ENCODE measurements at places on chromosomes 6 and 20.

- no peak for DNase-seq
These were observed 27.0 kb downstream of the SNAI1 start for GRCh38 chr20:50009521-50010454.

DNA sequence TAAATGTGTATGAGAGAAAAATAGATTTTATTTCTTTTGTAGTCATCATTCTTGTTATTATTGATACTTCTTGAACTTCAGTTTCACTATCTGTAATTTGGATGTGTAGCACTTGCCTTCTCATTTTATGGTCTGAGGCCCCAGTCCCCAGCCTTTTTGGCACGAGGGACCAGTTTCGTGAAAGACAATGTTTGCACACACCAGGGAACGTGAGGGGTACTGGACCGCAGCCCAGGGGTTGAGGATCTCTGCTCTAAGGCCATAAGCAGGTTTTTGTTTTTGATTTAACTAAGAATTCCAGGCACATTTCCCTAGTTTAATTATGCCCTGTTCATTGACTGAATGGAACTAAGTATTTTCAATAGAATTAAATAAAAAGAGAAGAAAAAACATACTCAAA lies 261.5 kb downstream of the BMP2 start:
- no peak for DNase-seq

DNA sequence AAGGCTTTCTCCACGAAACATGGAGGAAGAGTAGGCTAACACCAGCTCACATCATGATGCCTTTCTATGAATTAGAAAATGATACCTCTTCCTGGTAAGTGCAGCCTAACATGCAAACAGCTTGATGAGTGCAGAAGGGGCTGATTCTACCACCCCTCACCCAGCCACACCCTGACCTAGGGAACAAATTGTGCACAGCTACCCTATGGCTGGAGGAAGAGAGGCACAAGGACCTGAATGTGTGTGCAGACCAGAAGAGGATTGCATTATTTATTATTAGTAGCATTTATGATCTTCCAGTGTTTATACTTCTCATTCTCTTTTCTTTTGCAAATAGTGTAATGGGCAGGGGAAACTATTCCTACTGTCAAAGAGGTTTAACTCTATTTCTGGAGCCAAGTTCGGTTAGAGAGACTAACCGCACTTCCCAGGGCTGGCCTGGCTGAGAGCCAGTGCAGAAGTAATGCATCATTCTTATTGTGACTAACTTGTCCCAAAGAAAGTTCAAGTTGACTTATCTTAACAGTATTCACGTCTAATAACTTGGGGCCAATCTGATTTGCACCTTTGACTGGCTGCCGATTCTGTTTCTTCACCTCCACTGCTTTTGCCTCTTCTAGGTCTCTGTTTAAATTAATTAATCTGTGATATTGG lies 237.5 kb downstream of the CD83 start:
- DNase-seq: peak; percentile 4

DNA sequence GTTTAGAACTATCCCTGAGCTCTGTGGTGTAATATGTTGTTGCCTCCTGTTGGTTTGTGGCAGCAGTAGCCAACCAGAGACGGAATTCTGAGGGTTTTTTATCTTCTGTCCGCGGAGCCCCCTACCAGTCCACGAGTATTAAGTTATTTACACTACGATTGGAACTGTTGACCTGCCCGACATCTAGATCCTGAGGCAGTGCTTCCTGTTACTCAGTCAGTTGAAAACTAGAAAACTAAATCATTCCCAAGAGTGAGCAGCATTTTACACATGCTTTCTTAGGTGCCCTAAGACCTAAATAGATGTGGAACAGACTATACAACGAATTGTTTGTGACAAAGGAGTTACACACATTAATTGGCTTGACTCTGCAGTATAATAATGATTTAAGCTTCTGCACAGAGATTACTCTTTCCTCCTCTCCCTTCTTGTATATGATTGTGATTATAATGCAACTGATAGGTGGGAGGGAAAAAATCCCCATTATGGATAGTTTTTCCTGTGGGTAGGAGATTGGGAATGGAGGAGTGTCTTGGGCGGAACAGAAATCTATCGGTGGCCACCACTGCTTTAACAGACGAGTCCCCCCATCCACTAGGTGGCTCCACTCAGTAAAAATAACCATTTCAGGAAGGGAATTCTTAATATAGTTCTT lies 1.7 kb downstream of the LOC128125822 start:
- peak; percentile 48 for DNase-seq

GRCh38 chr20:46767127-46767761 lies 57.8 kb downstream of the SLC2A10 start:
- DNase-seq: no peak

DNA sequence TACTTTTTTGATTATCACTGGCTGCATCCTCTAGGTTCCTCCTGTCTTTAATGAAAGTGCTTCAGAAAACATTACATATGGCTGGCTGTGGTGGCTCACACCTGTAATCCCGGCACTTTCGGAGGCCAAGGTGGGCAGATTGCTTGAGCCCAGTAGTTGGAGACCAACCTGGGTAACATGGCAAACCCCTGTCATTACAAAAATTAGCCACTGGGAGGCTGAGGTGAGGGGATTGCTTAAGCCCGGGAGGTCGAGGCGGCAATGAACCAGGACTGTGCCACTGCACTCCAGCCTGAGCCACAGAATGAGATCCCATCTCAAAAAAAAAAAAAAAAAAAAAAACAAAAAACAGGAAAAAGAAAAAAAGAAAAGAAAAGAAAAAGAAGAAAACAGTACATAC lies 35.3 kb downstream of the BEND3 start:
- DNase-seq: no peak

GRCh38 chr6:1868561-1869261 lies 259.0 kb downstream of the FOXC1 start:
- DNase-seq: no peak

GRCh38 chr6:166325383-166326042 lies 16.8 kb downstream of the SFT2D1 start:
- DNase-seq: no peak

DNA sequence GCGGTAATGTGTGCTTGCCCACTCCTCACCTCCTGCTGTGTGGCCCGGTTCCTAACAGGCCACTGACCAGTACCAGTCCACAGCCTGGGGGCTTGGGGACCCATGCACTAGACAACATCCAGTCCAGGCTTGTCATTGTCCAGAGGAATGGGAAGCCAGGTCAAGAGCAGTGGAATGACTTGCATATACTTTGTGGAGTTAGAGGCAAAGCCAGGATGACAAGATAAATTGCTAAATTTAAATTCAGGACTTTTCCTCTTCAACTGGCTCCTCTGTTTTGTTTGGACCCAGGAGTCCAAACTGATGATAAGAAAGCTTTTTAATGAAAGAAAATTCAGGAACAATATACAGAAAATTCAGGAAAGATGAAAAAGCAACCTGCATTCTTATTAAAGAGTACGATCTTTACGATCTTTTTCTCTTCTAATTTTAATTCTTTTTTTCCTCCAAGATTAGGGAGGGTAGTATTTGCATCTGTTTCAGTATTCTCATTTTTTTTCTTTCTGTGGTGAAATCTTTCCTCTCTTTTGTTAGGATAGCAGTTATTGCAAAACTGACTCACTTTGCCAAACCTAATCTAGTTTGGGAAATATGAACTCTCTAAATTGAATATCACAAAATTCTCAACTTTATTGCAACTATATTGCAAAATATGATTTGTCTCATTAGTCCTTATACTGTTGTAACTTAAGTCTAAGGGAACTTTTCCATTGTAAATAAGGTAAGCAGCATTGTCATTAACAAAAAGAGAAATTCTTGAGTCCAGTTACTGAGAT lies 48.2 kb downstream of the DCBLD1 start:
- no peak for DNase-seq

DNA sequence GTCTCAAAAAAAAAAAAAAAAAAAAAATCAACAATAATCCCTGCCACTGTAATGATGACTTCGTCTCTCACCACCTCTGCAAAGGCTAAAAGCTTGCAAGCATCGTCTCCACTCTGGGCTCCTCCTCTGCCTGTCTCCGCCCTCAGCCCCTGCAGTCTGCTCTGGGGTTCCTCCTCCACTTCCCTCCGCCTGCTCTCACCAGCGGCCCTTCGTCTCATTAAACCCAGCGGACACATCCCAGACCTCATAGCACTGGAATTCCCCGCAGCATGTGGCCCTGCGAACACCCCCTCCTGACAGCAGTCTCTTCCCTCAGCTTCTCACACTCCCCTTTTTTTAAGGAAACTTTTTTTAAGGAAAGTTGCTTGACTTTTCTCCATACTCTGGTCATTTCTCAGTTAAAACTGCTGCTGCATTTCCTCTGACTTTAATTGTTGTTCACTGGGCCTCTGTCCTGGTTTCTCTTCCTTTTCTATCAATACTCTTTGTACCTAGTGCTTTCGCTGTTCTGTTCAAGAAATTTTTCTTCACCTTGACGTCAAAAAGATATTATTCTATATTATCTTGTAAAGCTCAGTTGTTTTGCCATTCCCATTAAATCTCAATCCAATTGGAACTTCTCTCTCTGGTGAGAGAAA lies 70.9 kb upstream of the PLEKHG1 start:
- no peak for DNase-seq

- DNase-seq: no peak
These were observed 8.9 kb downstream of the SNHG17 start for GRCh38 chr20:38426006-38426897.

- no peak for DNase-seq
These were observed 46.9 kb upstream of the SMIM29 start for GRCh38 chr6:34295721-34296120.

GRCh38 chr6:25177500-25178028 lies 101.6 kb upstream of the CARMIL1 start:
- DNase-seq: no peak

GRCh38 chr6:49849213-49849907 lies 17.0 kb downstream of the CRISP1 start:
- no peak for DNase-seq

GRCh38 chr20:17841751-17842215 lies 126.8 kb downstream of the SNX5 start:
- no peak for DNase-seq

- DNase-seq: no peak
These were observed 156.5 kb upstream of the PRDM1 start for GRCh38 chr6:105929626-105930025.

DNA sequence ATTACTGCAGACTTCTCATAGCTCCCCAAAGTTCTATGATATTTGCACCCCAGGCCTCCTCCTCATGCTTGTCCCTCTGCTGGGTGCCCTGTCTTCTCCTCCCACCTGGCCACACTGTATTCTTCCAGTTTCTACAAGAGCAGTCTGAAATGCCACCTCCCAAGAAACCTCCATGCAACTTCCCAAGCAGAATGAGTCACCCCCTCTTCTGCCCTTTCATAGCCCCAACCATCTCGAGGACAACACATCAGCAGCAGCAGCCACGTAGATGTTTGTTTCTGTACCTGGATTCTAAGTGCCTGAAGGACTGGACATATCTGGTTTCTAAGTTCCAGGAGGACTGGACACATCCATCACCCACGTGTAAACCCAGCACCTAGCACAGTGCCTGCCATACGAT lies 6.6 kb upstream of the ULBP2 start:
- no peak for DNase-seq

- DNase-seq: no peak
These were observed 88.2 kb downstream of the NOL4L start for GRCh38 chr20:32496811-32497533.

- no peak for DNase-seq
These were observed 15.1 kb upstream of the ISM1 start for GRCh38 chr20:13205848-13206434.

DNA sequence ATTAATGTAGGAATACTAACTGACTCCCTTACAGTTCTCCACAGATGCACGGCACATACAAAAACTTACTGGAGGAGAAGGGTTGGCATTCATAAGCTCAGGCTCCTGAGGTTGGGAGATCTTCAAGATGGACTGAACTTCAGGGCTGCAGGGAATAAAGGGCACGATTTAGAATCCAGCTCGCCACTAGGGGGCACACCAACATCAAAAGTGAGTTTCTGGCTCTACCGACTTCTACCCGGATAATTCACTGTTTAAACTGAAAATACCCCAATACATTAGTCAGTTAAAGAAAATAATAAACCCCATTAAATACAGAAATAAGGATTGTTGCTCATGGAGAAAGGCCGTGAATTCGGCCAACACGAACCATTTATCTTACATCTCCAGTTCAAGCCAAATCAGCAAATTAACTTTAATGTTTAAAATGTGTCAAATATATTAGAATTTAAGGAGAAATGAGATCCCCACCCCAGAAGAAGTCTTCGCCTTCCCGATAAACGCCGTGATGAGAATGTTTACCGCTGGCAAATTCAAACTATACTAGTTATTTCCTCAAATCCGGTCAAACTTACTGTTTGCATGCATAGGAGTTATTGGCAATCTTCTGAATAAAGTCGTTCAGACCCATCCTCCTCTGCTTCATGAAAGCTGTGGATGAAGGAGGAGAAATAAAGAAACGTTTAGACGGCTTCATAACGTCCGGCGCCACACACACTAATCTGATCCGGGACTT lies 121.7 kb upstream of the SLC2A12 start:
- peak; percentile 88 for DNase-seq

GRCh38 chr6:147586044-147586443 lies 77.6 kb downstream of the SAMD5 start:
- DNase-seq: no peak

DNA sequence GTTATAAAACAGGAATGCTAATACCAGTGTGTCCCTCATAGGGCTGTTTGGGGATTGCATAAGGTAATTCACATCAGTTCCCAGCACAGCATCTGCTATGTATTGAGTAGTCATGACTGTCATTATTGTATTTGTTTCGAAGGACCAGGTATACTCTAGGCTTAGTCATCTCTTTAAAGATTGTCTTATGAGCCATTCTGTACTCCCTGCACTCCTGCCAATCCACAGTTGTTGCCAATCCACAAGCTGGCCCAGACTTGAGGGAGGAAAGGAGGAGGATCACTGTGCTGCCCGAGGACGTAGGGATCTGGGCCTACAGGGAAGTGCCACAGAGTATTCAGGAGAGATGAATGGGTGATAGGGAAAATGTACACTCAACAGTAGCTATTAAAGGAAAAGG lies 113.0 kb upstream of the TIAM2 start:
- no peak for DNase-seq

GRCh38 chr6:23106951-23107350 lies 537.6 kb downstream of the HDGFL1 start:
- no peak for DNase-seq

- DNase-seq: no peak
These were observed 100.0 kb upstream of the TAB2 start for GRCh38 chr6:149217466-149217888.

- DNase-seq: no peak
These were observed 15.6 kb downstream of the SPATA2 start for GRCh38 chr20:49899541-49900383.

DNA sequence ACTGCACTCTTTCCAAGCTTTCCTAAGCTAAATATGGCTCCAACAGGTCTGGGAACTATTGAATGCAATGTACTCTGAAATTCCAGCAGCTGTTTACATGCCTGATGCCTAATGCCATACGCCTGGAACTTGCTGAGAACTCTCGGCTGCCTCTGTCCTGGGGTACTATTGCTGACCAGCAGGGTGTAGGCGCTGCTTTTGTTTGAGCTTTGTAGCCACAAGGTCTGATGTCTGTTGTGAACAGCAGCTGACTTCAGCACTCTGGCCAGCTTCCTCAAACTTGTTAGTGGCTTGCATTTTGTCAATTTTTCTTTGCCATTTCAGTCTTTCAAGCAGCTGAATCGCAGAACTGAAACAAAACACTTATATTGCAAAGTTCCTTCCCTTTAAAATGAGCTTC lies 26.7 kb downstream of the SAYSD1 start:
- DNase-seq: no peak
